Astrocyte of the spinal cord (primary cell): ENCODE measurements at places on chromosomes 2 and 18.
A peak's percentile ranks its signal among the peaks of the same experiment; 100 is the strongest.

GRCh38 chr18:596288-596881, 403 bp upstream of the CLUL1 start:
- peak; percentile 27 for DNase-seq

DNA sequence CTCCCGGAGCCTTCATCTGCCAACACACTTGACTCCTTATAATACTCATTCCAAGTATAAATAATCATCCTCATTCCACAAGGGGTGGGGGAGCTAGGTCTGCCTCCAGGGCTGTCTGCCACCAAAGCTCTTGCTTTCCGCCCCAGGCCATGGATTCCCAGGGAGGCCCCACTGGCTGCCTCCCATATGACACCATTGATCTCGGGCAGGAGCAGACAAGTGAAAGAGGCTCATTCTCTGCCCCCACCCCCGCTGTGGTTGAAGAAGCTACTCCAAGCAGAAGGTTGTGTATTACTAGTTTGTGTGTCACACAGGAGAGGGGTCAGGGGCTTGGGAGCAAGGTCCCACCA, 99.5 kb downstream of the MRO start:
- no peak for DNase-seq

DNA sequence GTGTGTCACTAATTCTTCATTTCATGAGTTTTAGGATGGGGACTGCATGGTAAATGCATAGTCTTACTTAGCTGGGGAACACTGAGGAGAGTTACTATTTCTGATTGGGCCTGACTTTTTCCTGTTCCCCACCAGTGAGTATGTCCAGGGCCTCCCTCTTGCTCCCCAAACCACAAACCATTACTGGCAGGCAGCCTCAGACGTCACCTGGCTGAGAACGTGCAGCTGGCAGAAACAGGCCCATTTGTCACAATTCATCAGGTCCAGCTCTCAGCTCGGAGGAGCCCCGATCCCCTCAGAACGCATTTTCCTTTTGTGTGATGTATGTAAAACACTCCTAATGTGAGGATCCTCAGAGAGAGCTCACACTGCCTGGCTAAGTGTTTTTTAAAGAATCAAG, 71.7 kb upstream of the SIX3 start:
- DNase-seq: no peak

GRCh38 chr2:5978131-5978751, 286.1 kb downstream of the SOX11 start:
- DNase-seq: no peak

- DNase-seq: no peak
Observed at GRCh38 chr2:24047703-24048033, 477 bp upstream of the WDCP start.

DNA sequence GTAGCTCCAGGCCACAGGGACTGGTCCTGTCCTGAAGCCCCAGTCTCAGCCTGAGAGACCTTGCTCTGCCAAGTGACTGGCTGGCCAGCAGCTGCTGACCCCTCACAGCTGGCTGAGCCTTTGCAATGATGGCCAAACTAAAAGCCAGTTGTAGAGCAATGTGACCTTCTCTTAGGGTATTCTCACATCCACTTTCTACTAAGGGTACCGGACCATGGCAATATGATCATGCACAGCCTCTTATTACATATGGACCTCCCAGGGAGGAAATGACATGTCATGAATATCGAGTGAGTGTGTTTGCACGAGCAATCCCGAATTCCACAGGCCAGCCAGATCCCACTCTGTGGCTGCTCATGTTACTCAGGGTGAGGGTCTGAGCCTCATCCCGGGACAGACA, 213.9 kb downstream of the VAPA start:
- no peak for DNase-seq

- DNase-seq: peak; percentile 73
Observed at GRCh38 chr2:33321236-33321771, 155.1 kb upstream of the RASGRP3 start.

DNA sequence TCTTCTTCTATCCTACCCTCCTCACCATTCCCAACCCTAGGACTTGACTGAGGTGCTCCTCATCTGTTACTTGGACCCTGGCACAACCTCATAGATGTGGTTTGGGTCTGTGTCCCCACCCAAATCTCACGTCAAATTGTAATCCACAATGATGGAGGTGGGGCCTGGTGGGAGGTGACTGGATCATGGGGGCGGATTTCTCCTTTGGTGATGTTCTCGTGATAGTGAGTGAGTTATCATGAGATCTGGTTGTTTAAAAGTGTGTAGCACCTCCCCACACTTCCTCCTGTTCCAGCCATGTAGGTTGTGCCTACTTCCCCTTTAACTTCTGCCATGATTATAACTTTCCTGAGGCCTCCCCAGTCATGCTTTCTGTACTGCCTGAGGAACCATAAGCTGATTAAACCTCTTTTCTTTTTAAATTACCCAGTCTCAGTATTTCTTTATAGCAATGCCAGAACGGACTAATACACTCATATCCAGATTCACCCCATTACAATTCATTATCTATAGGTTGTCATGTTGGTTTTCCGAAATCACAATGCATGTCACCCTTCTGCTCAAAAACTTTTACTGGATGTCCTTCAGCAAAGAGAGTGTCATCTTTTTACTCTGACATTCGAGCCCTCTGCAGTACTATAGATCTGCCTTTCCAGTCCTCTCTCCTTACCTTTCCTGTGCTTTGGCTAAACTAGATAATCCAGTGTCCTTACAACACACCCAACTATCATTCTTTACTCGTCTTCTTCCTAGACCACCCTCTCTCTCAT, 45.7 kb downstream of the APOB start:
- no peak for DNase-seq

- DNase-seq: peak; percentile 78
Observed at GRCh38 chr2:168814046-168814445, 11.6 kb downstream of the NOSTRIN start.

GRCh38 chr2:217793566-217794132, 209.1 kb downstream of the TNS1 start:
- DNase-seq: no peak

DNA sequence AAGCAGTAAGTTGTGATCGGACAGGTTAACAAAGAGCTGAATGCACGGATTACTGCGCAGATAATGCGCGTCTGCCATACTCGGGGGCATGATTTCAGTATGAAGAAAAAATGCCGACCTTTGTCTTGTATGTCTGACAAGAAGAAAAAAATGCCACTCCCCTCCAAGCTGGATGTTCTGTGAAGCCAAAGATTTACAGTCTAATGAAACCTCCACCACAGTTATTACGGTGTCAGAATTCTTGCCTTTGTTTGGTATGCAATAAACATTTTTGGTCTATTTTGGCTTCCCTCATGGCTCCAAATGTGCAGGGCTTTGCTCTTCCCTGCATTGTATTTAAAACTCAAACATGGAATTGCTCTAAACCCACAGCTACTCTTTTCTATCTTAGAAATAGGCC, 72.2 kb upstream of the THUMPD2 start:
- no peak for DNase-seq

GRCh38 chr2:223929571-223930102, 15.5 kb downstream of the WDFY1 start:
- no peak for DNase-seq

DNA sequence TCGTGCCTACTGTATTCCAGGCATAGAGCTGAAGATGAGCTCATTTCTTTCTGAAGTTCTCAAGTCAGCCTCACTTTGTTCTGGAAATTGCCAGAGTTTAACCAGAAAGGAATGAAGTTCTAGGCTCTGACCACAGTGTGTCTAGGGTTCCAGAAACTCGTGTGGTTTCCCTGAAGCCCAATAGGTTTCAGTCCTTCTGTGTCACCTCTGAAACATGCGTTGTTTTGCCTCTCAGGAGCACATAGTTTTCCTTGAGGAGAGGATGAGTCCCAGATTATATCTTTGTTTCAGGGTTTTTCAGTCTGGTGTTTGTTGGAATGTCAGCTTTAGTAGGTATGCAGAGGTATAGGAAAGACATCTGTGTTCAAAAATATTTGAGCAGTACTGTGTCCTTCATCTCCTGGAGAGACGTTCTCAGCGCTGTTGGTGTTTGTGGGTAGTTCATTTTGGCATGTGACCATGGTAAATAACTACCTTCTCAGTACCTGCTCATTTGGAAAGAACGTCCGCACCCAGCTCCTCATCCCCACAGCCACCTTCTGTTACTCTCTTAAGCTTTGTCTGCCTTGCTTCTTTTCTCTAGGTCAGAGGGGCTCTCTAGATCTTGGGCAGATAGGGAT, 56.6 kb downstream of the RALBP1 start:
- DNase-seq: peak; percentile 32
